ENCODE measurements at places on chromosomes 11 and 22.

DNA sequence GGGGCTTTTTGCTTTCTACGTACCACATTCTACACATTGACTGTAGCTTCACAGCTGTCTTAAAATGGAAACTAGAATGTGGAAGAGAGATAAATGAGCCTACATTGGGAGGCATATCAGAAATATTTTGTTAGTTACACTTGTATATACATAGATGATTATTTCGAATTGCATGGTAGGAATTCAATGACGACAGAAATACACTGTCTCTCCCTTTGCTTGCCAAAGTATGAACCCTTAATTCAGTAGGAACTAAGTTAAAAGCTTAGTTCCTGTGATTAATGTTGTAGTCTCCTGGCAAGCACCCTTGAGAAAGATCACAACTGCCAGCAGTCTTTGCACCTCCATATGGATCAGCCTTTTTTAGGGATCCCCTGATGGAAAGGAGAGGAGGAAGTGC lies 10.1 kb downstream of the C11orf87 start:
- DNase-seq = no peak

- no peak for DNase-seq
Observed at GRCh38 chr11:67521924-67522323, 1.3 kb downstream of the CABP2 start.

DNA sequence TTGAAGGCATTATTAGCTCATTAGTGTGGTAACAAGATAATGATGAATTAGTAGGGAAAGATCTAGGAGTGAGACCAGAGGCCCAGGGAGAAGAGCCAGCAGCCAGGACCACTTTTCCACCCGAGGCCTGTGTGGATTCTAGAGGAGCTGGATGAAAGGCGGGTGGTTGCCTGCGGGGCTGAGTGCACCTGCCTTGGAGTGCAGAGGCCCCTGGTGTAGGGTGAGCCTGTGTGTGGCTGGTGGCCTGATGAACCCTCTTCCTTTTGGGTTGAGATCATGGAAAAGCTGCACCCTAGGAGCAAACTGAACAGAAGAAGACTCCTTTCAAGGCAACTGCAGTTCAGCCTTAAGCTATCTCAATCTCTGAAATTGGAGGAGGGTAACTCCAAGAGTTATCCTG lies 5.9 kb upstream of the TP53AIP1 start:
- no peak for DNase-seq

GRCh38 chr11:19845626-19846025 lies 133.0 kb downstream of the NAV2 start:
- no peak for DNase-seq

DNA sequence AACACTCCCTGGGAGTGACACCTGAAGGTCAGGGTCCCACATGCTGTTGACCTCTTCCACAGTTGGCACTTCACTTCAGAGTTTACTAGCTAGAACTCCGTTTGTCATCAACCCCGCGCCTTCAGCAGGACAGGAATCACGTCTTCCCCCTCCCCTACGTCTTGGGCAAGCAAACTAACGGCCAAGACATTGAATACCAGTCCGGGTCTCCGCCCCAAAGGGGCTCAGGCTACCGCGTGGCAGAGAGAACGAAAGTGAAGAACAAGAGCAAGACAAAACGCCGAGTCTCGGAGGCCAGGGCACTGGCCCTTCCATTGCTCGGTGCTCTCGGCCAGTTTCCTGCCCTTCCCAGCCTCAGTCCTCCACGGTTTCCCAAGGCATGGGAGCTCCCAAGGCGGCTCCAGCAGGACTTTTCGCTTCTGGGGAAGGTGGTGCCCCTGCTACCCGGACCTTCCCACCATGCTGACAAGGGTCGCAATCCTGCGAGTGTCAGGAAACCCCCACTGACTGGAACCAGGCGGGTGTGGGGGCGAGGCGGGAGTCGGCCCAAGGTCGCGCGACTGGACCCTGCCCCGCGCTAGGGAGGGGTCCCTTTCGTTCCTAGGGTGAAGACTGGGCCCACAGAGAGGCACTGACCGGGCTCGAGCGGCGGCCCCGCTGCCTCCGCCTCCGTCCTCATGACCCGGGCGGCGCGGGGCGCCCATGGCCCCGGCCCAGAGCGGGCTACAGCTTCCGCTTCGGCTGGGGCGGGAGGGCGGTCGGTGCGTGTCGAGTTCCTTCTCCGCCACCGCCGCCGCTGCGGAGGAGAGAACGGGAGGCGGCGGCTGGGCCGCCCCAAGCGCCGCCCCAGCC lies at the start of gene GUCD1:
TSS of gene GUCD1 (minus strand) at position 826 of the 852 bp plus-strand sequence. CDS start at position 679, 147 bp downstream.
- DNase-seq = peak; percentile 41

GRCh38 chr11:130159657-130160497 lies at the start of gene ST14:
Gene ST14, plus strand, starts transcription at chr11:130159782. Its CDS starts 198 bp downstream, at chr11:130159980.
- no peak for DNase-seq

- peak; percentile 75 for DNase-seq
Observed at GRCh38 chr11:74255741-74256375, 55.6 kb downstream of the P4HA3 start.

DNA sequence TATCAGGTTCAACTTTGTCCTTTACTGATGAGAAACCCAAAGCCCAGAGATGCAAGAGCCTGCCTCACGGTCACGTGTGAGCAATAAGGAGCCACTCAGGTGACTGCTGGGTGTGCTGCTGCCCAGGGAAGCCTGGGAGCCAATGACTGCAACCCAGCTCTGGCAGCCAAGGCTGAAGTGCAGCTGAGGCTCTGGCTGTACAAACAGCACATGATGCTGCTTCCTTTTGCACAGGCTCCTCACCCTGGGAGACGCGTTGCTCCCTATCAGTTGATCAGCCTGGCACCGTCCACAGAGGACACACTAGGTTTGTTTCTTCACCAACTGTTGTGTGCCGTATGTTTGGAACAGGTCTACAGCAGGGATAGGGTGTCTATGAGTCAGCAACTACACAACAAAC lies 168.7 kb downstream of the EFCAB6 start:
- DNase-seq = no peak

- no peak for DNase-seq
Observed at GRCh38 chr11:122751292-122752070, 86.8 kb upstream of the CRTAM start.

DNA sequence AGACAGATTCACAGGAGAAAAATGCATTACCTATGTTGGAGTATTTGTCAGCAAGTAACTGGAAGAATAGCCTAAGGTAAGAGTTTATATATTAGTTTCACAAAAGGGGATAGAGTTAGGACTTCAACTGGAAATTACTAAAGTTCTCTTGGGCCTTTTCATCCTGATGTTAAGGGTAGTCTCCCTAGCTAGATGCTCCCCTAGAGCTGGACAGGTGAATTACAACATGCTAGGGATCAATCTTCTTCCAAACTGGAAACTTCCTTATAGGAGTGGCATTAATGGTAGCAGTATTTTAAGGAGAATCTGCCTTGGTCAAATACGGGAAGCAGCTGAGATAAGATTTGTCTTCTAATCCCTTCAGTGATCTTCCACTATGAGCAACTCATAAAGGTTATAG lies 632.8 kb upstream of the RAG2 start:
- no peak for DNase-seq

GRCh38 chr11:114197799-114198500 lies 98.2 kb upstream of the NNMT start:
- peak; percentile 75 for DNase-seq

DNA sequence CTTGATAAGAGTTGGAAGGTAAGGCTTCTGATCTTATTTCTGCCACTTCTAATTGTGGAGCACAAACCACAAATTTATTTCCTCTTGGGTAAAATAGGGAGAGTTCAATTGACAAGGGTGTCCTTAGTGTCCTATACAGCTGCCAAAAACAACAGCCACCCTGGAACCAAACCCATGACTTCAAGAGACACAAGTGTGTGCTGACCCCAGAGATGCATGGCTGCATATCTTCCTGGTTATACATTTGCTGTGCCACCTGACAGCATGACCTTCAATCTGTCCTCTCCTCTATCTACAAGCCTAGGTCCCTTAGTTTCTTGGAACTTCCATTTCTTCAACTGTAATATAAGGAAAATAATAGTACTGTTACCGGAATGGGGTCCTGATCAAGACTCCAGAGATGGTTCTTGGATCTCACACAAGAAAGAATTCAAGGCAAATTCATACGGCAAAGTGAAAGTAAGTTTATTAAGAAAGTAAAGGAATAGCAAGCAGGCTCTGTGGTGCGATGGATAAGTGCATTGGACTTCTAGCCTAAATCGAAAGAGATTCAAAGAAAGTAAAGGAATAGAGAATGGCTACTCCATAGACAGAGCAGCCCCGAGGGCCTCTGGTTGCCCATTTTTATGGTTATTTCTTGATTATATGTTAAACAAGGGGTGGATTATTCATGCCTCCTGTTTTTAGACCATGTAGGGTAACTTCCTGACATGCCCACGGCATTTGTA lies 15.5 kb upstream of the TMEM123 start:
- no peak for DNase-seq

DNA sequence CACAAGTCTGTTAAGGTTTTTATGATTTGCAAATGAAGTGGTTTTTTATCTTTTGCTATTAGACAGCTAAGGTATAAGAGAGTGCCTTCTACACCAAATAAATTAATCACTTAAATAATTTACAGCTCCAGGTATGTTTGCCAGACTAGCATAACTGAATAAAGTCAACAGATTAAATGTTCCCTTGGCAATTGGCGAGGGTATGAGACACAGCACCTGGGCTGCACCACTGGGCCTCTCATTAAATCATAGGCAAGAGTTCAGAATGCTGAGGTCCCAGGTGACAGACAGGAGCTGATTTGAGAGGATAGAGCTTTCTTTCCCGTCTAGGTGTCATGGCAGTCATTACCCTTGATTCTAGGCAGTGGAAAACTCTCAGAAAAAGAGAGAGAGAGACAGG lies 62.6 kb upstream of the WT1 start:
- no peak for DNase-seq

DNA sequence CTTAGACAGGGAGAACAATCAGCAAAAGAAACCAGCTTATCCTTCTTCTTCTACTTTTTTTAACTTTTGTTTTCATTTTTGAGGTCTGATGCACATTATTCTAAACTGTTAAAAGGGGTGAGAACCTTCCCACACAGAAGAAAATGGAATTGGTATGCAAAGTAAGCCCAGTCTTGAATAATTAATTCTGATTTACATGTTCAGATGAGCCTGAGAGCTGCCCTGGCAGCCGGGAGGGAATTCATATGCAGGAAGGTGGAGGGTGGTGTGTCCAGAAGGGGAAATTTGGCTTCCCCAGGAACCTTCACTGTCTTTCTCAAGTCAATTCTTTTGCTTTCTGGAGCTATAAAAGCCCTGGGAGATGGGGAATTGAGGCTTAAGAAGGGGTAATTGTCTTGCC lies 181.0 kb downstream of the INSC start:
- DNase-seq = no peak

DNA sequence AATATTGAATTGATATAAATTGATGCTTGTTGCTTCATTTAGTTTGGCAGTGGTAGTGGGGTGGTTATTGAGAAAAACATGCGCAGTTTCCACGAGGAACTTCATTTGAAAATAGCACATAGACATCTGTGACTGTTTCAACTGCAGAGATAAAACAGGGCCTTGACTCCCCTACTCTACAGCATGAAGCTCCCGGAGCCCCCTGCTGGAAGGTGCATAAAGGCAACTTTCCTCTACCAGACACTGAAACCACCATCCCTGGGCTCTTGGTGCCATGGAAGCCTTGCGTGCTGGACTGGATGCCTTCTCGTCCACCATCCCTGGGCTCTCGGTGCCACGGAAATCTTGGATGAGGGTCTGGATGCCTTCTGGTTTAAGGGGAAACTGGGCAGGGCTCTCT lies 195.9 kb downstream of the CSNK2A3 start:
- DNase-seq = peak; percentile 32

GRCh38 chr22:18075720-18076497 lies 1.9 kb upstream of the PEX26 start:
- DNase-seq = peak; percentile 52

DNA sequence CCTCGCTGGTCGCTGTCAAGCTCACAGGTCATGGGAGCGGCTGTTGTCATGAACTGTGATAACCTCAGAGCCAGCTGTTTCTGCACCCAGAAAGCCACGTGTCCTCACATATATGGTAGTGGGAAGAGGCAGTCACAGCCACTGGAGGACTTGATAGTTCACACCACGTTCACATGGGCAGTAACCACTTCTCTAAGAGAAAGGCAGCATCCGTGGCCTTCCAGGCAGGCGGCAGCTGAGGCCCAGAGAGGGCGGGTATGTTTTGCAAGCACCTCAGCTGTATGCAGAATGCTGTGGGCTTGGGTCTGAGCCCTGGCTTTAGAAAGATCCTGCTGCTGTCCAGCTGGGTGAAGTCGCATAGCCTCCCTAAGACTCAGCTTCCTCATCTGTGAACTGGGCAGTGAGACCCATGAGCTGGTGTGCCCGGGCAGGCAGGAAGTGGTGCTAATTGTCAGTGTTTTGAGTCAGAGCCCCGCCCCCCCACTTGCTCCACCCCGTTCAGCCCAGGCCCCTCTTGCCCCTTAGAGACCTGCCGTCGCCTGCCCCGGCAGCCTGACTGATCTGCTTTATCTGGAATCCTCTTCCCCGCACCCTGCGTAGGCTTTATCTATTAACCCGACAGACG lies 13.3 kb downstream of the TTC38 start:
- no peak for DNase-seq

DNA sequence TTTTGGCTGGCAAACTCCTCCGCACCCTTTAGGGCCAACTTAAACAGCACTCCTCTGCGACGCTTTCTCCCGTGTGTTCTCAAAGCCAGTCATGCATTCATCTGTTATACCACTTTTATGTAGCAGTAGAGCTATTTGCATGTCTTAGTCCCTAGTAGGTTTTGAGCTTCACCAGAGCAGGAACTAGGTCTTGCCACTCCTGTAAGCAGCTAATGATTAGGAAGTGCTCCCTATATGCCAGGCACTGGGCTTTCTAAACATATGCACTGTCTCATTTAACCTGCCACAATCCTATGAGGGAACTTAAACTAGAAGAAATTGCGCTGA lies 180.8 kb downstream of the DBX1 start:
- no peak for DNase-seq

DNA sequence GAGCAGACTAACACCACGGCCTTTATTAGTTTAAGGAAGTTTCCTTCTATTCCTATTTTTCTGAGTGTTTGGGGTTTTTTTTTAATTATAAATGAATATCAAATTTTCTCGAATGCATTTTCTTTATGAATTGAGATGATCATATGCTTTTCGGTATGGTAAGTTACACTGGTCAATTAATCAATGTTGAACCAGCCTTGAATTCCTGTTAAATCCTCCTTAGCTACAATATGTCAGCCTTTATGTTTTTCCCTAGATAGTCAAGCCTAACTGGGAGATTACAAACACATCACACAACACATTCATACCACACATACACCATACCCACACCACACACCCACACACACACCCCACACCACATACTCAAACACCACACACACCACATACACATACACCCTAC lies 247.6 kb downstream of the BRD1 start:
- no peak for DNase-seq

- no peak for DNase-seq
Observed at GRCh38 chr11:60315871-60316270, 11.2 kb upstream of the MS4A6E start.

GRCh38 chr22:38348751-38349496 lies 31.7 kb upstream of the CSNK1E start:
- no peak for DNase-seq

GRCh38 chr22:29215012-29215860 lies 9.5 kb downstream of the EMID1 start:
- DNase-seq = no peak

- DNase-seq = no peak
Observed at GRCh38 chr11:58561394-58562098, 14.1 kb downstream of the LPXN start.

- DNase-seq = no peak
Observed at GRCh38 chr11:117792992-117793391, 4.0 kb downstream of the DSCAML1 start.

GRCh38 chr22:46707305-46707704 lies 30.7 kb downstream of the CERK start:
- no peak for DNase-seq

- DNase-seq = no peak
Observed at GRCh38 chr11:107928767-107929507, 689 bp downstream of the RAB39A start.

- no peak for DNase-seq
Observed at GRCh38 chr11:34416088-34416487, 22.6 kb upstream of the CAT start.
